ENCODE measurements at places on chromosomes 3 and 15. TPM values are rescaled to one million over a fixed set of nuclear protein-coding genes. Genes with fewer than 3 reads are reported as not detected.

The ATP8B4 gene
- total RNA-seq: 9.7 TPM

The AGBL1 gene
- not detected for total RNA-seq

DNA sequence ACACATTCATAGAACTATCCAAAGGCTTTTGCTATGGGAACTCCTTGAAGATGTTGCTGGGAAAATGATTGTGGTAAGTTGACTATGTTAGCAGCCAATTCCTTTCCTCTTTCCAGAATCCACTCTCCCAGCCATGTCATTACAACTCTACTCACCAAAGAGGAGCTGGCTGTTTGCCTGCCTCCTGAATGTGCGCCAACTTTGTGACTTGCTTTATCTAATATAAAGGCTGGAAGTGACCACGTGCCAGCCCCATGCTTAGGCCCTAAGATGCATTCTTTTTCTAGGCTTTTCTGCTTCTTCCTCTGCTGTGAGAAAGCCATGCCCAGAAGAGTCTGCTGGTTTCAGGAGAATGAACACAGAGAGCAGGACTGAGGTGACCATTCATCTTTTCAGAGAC is 182.2 kb downstream of the GABRB3 start:
- DNase-seq: no peak

GRCh38 chr3:185188816-185189215 is 36.0 kb upstream of the C3orf70 start:
- no peak for DNase-seq

Data from left cardiac atrium (tissue), 4 donors.